ENCODE measurements at places on chromosomes 5 and 9.

- no peak for DNase-seq
Measured at GRCh38 chr5:106940301-106940846, 730.4 kb downstream of the EFNA5 start.

- no peak for DNase-seq
Measured at GRCh38 chr5:151685749-151686673, 704 bp downstream of the SPARC start.

DNA sequence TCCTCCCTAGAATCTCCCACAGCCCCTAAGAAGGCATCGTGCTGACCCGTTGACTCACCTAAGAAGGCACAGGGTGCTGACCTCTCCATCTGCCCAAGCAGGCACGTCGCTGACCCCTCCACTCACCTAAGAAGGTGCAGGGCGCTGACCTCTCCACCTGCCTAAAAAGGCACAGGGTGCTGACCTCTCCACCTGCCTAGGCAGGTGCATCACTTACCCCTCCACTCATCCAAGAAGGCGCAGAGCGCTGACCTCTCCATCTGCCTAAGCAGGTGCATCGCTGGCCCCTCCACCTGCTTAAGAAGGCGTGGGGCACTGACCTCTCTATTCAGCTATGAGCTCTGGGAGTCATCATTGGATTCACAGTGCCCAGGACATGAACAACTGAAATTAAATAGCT is 54.4 kb upstream of the FCN1 start:
- DNase-seq = no peak

GRCh38 chr9:137432687-137433348 is 8.3 kb downstream of the ENTPD8 start:
- DNase-seq = no peak

DNA sequence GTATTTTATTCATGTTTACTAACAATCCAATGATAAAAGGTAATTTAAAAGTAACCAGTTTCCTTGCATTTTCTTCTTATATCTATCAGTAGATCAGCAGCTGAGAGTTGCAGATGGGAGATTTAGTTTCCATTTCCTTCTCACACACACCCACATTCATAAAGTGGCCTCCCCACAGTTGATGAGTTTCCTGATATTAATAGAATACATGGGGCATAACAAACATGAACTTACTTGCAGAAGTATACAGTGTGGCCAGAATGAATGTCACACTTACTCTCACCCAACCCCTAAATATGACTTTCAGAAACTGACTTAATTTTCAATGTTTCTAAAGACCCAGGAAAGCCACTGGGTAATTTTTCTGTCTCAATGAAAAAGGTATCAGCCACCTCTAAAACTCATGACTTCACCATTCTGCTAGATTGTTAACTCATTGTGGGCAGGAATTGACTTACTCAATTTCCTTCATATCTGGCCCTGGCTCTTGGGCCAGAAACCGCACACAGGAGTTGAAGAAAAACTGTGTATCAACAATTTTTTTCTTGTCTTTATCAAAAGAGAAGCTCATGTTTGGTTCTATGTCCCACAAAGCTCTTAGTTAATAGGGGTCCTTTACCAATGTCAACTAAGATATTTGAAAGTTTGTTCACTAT is 63.5 kb upstream of the OSMR start:
- no peak for DNase-seq

GRCh38 chr9:73077625-73078030 is 74.0 kb upstream of the ANXA1 start:
- no peak for DNase-seq

- DNase-seq = no peak
Measured at GRCh38 chr9:105608721-105609598, 51.0 kb downstream of the FKTN start.

GRCh38 chr5:122412966-122413365 is 100.9 kb downstream of the SNCAIP start:
- DNase-seq = no peak

GRCh38 chr5:87411973-87412629 is 629 bp downstream of the CCNH start:
- DNase-seq = no peak

GRCh38 chr9:113990975-113991471 is 87.1 kb downstream of the AMBP start:
- DNase-seq = no peak

- DNase-seq = no peak
Measured at GRCh38 chr5:128591598-128592455, 53.8 kb upstream of the FBN2 start.

DNA sequence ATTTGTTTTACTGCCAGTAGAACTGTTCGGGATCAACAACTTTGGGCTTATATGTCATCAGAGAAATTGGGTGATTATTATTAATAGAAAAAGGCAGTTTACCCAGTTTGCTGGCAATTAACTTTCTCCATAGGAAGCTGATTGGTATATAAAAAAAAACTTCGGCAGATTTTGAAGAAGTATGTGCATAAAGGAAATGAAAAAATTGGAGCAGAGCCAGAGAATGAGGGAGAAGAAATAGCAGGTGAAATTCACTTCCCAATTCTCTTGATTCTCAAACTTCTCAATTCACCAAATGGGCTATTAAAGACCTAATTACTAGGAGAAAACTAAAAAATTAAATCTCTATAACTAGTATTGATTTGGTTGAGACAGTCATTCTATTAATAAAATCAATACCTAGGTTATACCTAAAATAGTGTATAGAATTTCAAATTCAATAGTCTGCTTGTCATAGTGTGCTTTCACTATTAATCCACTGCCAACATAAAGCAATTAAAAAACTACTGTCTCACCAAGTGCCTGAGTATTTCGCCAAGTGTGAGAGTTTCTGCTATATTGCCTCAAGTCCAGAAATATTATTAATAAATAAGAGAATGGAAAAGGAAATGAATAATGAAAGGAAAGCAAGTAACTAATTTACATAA is 47.5 kb downstream of the STX17 start:
- DNase-seq = no peak

- no peak for DNase-seq
Measured at GRCh38 chr5:119022017-119022745, 33.8 kb upstream of the DTWD2 start.

DNA sequence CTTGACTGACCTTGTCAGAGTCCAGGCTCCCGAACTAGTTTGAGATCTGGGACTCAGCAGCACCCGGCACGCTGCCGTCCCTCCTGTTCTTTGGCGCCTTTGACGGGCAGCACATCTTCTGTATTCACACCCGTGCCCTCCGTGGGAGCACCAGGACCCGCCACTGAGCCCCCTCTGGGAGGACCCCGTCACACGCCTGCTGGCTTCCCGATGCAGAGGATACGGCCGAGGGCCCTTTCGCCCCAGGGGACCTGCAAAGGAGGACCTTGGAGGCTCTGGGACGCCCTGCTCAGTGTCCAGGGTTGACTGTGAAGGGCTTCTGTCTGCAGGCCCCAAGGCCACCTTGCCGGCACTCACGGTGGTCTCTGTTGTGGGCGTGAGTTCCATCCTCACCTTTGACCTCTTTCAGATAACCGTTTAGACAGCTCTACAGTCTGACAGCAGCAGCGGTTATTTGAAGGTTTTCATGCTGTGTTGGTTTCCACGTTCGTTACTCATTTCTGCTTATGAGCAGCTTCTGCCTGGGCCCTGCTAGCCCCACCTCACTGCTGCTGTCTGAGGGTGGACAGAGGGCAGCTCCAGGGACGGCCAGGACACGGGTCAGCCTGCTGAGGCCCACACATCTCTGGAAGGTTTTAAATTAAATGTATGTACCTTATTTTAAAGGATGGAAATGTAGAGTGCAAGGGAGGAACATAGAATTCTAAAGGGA is 12.6 kb upstream of the EXOC3 start:
- DNase-seq = no peak

GRCh38 chr5:18526792-18527405 is 892.6 kb downstream of the TAF11L14 start:
- DNase-seq = no peak

- DNase-seq = no peak
Measured at GRCh38 chr9:135156525-135157510, 69.3 kb downstream of the OLFM1 start.

DNA sequence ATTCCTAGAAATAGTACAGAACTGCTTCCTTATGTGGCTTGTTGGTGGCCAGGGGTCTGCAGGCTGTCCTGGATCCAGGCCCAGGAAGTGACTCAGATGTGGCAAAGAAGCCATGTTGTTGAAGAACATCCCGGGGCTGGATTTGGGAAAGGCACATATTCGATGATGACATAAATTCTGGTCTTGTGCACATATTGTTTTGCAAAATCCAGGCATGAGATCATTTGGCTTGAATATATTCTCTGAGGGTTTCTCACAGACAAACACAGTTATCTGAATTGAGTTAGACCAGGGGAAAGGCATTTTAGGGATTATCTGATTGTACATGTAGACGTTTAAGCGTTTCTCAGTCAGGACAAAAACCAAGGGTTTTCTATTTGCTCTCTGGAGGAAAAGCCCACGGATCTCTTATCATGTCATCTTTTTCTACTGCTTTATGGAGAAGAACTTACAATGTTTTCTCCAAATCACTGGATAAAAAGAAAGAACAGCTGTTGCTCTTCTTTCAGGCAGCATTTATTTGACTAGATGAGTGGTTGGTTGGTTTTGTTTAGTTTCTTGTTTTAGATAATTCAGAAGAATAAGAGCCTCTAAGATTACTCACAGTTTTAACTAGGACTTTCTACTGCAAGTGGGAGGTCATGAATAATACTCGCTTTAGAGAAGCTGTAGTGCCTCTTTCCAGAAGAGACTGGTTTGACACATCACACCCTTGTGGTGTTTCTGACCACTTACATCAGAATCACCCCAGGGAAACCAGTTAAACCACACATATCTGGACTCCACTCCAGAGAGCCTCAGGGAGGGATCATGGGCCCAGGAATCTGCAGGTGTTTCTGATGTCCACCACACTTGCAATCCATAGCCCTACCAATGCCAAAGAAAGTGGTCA is 29.5 kb upstream of the LHFPL2 start:
- DNase-seq = no peak

Measured in activated T-cell treated with anti-CD3 and anti-CD28 coated beads for 24 hours (primary cell).